Activated B cell treated with CpG ODN at 0.5 μM for 24 hours (primary cell): ENCODE measurements at places on chromosomes 16 and 17.

DNA sequence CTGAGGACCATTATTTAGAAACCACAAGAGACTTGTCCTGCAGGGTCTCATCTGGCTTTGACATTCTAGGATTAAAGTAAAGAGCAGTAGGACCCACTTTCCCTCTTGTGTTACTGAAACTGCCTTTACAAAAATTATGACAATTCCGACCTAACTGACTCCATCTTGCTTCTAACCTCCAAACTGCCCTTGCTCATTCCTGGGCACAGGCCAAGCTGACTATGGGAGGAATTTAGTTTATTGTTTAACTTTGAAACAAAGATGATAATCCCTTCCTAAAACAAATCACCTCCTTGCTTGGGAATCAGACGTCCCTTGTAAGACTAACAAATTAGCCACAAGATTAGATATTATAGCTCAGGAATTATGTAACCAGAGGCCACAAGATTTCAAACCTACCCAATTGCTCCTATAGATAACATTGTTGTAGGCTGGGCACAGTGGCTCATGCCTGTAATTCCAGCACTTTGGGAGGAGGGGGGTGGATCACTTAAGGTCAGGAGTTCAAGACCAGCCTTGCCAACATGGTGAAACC is 87.0 kb upstream of the FBXO47 start:
- H3K4me3 ChIP-seq = no peak overlapping the region
- H3K4me1 ChIP-seq = peaks cover 9% of the 10 kb centered on the region
- H3K27me3 ChIP-seq = peaks cover 21% of the 10 kb centered on the region
- H3K27ac ChIP-seq = no peak overlapping the region
- H3K36me3 ChIP-seq = no peaks in the 10 kb centered on the region
- no peak for DNase-seq

- H3K27ac ChIP-seq = no peak overlapping the region
- H3K27me3 ChIP-seq = no peaks in the 10 kb centered on the region
- no peaks in the 10 kb centered on the region for H3K36me3 ChIP-seq
These were observed 96.3 kb downstream of the TMEM114 start for GRCh38 chr16:8493972-8494371.

GRCh38 chr17:64441772-64442540 is 7.0 kb upstream of the MILR1 start:
- H3K4me3 ChIP-seq = peak overlapping the region; percentile 19
- H3K27me3 ChIP-seq = no peaks in the 10 kb centered on the region
- peaks cover 6% of the 10 kb centered on the region for H3K36me3 ChIP-seq
- DNase-seq = no peak
- H3K27ac ChIP-seq = peak overlapping the region; percentile 46
- H3K4me1 ChIP-seq = peaks cover 20% of the 10 kb centered on the region

- no peaks in the 10 kb centered on the region for H3K4me1 ChIP-seq
- no peak overlapping the region for H3K4me3 ChIP-seq
- no peaks in the 10 kb centered on the region for H3K36me3 ChIP-seq
- no peaks in the 10 kb centered on the region for H3K27me3 ChIP-seq
These were observed 272.8 kb upstream of the KCNJ16 start for GRCh38 chr17:69802045-69802740.

GRCh38 chr17:65914784-65915342 is 277.1 kb downstream of the CEP112 start:
- peak overlapping the region; percentile 8 for H3K4me3 ChIP-seq
- peaks cover 13% of the 10 kb centered on the region for H3K4me1 ChIP-seq
- H3K27ac ChIP-seq = peak overlapping the region; percentile 42
- H3K36me3 ChIP-seq = peaks cover 2% of the 10 kb centered on the region

- H3K36me3 ChIP-seq = peaks cover 25% of the 10 kb centered on the region
- H3K27ac ChIP-seq = no peak overlapping the region
- DNase-seq = no peak
- H3K4me3 ChIP-seq = peak overlapping the region; percentile 58
- H3K4me1 ChIP-seq = peaks cover 17% of the 10 kb centered on the region
- peaks cover 8% of the 10 kb centered on the region for H3K27me3 ChIP-seq
These were observed 1.7 kb downstream of the RASD1 start for GRCh38 chr17:17494499-17494869.

- DNase-seq = no peak
- H3K27ac ChIP-seq = no peak overlapping the region
- no peaks in the 10 kb centered on the region for H3K27me3 ChIP-seq
- H3K4me3 ChIP-seq = no peak overlapping the region
- H3K4me1 ChIP-seq = peaks cover 17% of the 10 kb centered on the region
These were observed 3.9 kb downstream of the APRT start for GRCh38 chr16:88807626-88808453.

DNA sequence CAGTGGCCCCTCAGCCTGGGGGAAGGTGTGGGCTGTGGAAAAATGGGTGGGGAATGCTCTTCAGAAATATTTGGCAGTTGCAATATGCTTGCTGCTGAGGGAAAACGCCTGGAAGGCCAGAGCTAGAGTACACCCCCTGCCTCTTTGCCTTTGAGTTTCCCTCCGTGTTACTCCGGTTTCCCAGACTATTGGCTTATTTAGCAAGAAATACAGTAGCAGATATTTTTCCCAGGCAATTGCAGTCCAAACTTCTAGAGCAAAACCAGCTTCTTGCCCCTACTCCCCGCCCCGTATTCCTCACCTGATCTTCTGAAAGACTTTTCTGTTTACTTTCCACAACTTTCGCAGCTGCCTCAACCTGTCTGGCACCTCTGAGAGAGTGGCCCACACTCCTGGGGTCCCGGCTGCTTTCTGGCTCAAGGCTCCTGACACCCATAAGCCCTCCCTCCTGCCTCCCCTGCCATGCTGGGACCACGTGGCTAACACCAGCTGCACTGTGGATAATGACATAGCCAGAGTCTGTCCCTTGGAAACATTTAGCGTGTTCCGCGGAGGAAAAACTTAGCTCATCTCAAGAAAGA is 45.8 kb upstream of the HELZ start:
- peaks cover 5% of the 10 kb centered on the region for H3K4me1 ChIP-seq
- no peak overlapping the region for H3K27ac ChIP-seq
- no peaks in the 10 kb centered on the region for H3K36me3 ChIP-seq
- DNase-seq = no peak

GRCh38 chr16:57423152-57423551 is 18.6 kb downstream of the CCL17 start:
- H3K27ac ChIP-seq = no peak overlapping the region
- DNase-seq = no peak
- H3K4me3 ChIP-seq = no peak overlapping the region

- no peak overlapping the region for H3K27ac ChIP-seq
- H3K4me3 ChIP-seq = peak overlapping the region; percentile 66
- DNase-seq = no peak
- peaks cover 45% of the 10 kb centered on the region for H3K4me1 ChIP-seq
These were observed 1.8 kb downstream of the HMOX2 start for GRCh38 chr16:4477966-4478365.
